Right lobe of liver (tissue), 6 donors: ENCODE measurements at places on chromosomes 6 and 20. TPM values are rescaled to one million over a fixed set of nuclear protein-coding genes. Genes with fewer than 3 reads are reported as not detected.

DNA sequence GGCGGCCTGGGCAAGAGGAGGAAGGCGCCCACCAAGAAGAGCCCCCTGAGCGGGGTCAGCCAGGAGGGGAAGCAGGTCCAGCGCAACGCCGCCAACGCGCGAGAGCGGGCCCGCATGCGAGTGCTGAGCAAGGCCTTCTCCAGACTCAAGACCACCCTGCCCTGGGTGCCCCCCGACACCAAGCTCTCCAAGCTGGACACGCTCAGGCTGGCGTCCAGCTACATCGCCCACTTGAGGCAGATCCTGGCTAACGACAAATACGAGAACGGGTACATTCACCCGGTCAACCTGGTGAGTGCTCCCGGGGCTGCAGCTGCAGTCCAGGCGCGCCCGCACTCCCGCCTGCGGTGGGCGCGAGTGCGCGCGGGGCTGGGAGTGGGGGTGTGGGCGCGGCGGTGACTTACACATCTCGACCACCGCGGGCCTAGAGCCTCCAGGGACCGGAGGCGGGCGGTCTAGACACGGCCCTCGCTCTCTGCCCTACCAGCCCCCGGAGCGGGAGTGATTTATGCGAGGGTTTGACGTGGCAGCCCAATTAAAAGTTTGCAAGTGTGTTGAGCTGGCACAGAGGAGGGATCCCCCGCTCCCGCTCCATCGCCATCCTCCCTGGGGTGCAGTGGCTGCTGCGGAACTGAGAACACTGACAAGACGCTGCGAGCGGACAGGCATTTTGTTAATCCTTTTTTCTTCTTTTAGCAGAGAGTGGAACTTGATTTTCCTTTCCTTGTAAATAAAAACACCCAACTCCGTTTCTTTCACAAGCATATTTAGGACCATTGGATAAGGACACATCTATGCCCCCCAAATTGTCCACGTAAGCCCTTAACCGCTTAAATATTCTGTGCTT is 867 bp downstream of the TCF21 start:
- peak overlapping the region; percentile 22 for H3K27ac ChIP-seq
- H3K4me1 ChIP-seq = no peaks in the 10 kb centered on the region
- no peaks in the 10 kb centered on the region for H3K36me3 ChIP-seq
- peak overlapping the region; percentile 10 for H3K4me3 ChIP-seq
- H3K27me3 ChIP-seq = peaks cover 23% of the 10 kb centered on the region

- H3K4me3 ChIP-seq = no peak overlapping the region
- H3K27ac ChIP-seq = no peak overlapping the region
- H3K4me1 ChIP-seq = no peaks in the 10 kb centered on the region
- DNase-seq = no peak
- H3K27me3 ChIP-seq = no peaks in the 10 kb centered on the region
- no peaks in the 10 kb centered on the region for H3K36me3 ChIP-seq
These were observed 668.2 kb upstream of the GJE1 start for GRCh38 chr6:141464490-141464889.

- DNase-seq = no peak
- no peaks in the 10 kb centered on the region for H3K27me3 ChIP-seq
- H3K4me1 ChIP-seq = peaks cover 4% of the 10 kb centered on the region
- no peaks in the 10 kb centered on the region for H3K36me3 ChIP-seq
- H3K4me3 ChIP-seq = no peak overlapping the region
These were observed 7.8 kb downstream of the UBE3D start for GRCh38 chr6:83057705-83058321.

DNA sequence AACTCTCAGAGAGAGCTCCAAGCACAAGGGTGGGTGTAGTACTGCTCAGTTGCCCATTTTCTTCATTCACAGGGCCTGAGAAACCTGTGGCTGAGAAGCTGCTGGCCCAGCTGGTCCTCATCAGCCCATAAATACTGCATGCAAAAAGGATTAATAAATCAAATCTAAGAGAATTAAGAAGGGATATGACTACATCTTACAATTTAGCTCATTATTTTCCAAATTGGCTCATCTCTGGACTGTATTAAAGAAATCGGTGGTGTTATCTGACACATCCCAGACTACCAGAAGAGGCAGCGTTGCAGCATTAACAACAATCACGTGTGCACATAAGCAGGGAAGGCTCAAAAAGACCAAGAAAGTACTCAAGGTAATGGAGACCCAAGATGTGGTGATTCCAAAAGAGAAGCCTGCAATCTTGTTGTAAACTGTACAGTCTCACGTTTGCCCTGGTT is 90.7 kb downstream of the CD24 start:
- H3K4me1 ChIP-seq = peaks cover 5% of the 10 kb centered on the region
- no peaks in the 10 kb centered on the region for H3K27me3 ChIP-seq
- no peak overlapping the region for H3K27ac ChIP-seq
- no peaks in the 10 kb centered on the region for H3K36me3 ChIP-seq
- no peak for DNase-seq

DNA sequence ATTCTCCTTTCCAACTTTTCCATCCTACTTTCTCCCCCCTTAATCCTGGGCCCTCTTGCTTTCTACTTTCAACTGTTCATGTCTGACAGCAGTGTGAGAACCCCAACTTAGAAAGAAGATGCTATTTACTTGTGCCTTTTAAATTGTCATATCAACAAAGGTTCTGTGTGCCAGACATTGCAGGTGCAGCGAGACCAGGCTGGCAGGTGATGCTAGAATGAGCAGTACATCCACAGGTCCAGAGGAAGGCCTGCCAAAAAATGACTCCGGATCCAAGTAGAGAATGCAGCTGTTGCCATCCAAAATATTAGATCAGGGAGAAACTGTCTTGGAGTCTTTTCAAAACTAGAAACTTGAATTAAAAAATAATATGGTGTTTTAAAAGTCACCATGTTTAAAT is 510.5 kb downstream of the LMBRD1 start:
- no peak overlapping the region for H3K27ac ChIP-seq
- no peaks in the 10 kb centered on the region for H3K27me3 ChIP-seq
- H3K4me1 ChIP-seq = no peaks in the 10 kb centered on the region
- no peak overlapping the region for H3K4me3 ChIP-seq
- DNase-seq = no peak

GRCh38 chr20:45373353-45374100 is 4.6 kb downstream of the TP53TG5 start:
- DNase-seq = peak; percentile 92
- peak overlapping the region; percentile 59 for H3K4me3 ChIP-seq
- no peaks in the 10 kb centered on the region for H3K4me1 ChIP-seq

- no peak overlapping the region for H3K27ac ChIP-seq
- no peaks in the 10 kb centered on the region for H3K36me3 ChIP-seq
- no peak for DNase-seq
- H3K4me3 ChIP-seq = no peak overlapping the region
- no peaks in the 10 kb centered on the region for H3K4me1 ChIP-seq
These were observed 71.3 kb upstream of the SLC2A12 start for GRCh38 chr6:134123666-134124208.

DNA sequence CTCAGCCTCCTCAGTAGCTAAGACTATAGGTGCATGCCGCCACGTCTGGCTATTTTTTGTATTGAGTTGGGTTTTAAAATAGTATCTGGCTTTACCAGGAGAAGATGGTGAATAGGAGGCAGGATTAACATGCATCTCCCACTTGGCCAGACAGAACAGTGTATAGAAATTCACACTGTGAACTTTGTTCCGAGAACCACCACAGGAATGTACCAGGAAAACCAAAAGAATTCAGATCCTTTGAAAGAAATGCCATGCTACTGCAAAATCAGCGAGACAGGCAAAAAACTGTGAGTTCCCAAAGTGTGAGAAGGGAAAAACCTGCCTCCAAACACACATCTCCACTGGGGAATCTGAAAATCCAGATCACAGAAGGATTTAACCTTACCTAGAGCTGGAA is 327.6 kb downstream of the NKAIN2 start:
- no peak overlapping the region for H3K27ac ChIP-seq
- no peaks in the 10 kb centered on the region for H3K4me1 ChIP-seq
- H3K36me3 ChIP-seq = no peaks in the 10 kb centered on the region
- H3K27me3 ChIP-seq = no peaks in the 10 kb centered on the region

GRCh38 chr6:151624481-151624880 is 130.7 kb downstream of the CCDC170 start:
- H3K4me3 ChIP-seq = no peak overlapping the region
- no peak overlapping the region for H3K27ac ChIP-seq
- H3K36me3 ChIP-seq = no peaks in the 10 kb centered on the region
- no peaks in the 10 kb centered on the region for H3K27me3 ChIP-seq
- peaks cover 6% of the 10 kb centered on the region for H3K4me1 ChIP-seq
- no peak for DNase-seq

- no peaks in the 10 kb centered on the region for H3K27me3 ChIP-seq
- peak; percentile 37 for DNase-seq
- no peaks in the 10 kb centered on the region for H3K36me3 ChIP-seq
- H3K4me1 ChIP-seq = no peaks in the 10 kb centered on the region
These were observed 57.4 kb downstream of the ARHGAP40 start for GRCh38 chr20:38658879-38659596.

DNA sequence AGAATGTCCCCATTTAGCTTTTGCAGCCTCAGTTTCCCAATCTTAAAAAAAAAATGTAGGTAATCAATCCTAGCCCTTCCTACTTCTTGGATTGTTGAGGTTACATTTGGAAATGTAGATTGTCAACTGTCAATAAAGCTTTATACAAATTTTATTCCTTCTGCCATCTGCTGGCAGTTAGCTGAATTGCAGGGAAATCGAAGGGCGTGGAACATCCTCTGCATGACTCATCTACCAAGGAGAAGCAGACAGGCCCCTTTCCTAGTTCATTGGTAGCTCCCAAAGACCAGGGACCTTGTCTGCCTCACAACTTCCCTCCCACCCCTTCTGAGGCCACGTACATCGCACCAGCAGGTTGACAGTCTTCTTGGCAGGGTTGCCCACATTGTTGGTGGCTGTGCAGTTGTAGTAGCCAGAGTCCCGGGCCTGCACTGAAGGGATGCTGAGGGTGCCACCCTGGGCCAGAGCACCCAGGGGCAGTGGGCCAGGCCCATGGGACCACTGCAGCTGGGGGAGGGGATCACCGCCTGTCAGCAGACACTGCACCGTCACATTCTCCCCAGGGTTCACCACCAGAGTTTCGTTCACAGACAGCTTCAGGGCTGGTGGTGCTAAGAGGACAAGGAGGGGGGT is 43.6 kb downstream of the MDGA1 start:
- no peaks in the 10 kb centered on the region for H3K36me3 ChIP-seq
- H3K4me3 ChIP-seq = no peak overlapping the region
- H3K27ac ChIP-seq = no peak overlapping the region
- H3K4me1 ChIP-seq = peaks cover 2% of the 10 kb centered on the region

DNA sequence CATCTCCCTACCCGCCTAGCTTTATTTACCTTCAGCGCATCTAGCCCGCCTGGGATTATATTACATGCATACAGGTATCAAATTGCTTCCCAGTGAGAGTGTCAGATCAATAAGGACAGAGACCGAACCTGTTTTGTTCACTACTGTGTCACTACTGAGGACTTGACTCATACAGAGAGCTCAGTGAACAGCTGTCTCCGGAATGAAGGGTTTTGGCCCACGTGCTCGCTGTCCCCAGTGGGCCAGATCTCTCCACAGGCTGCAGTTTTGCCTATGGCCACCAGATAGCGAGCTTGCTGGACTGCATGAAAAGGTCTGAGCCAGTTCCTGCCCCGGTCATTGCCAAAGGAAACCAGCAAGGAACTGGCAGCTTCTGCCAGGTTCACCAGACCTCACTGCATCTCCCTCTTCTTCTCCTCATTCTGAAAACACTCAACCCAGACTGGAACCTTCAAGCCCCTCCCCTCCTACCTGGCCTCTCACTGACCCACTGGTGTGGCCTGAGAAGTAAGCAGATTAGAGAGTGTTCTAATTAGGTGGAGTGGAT is 150.8 kb downstream of the ZMYND8 start:
- peak; percentile 80 for DNase-seq
- H3K27me3 ChIP-seq = no peaks in the 10 kb centered on the region
- H3K27ac ChIP-seq = no peak overlapping the region
- no peak overlapping the region for H3K4me3 ChIP-seq
- no peaks in the 10 kb centered on the region for H3K4me1 ChIP-seq

- H3K4me3 ChIP-seq = no peak overlapping the region
- no peaks in the 10 kb centered on the region for H3K4me1 ChIP-seq
- peak overlapping the region; percentile 14 for H3K27ac ChIP-seq
- no peaks in the 10 kb centered on the region for H3K27me3 ChIP-seq
These were observed 223.6 kb upstream of the CITED2 start for GRCh38 chr6:139597771-139598755.

DNA sequence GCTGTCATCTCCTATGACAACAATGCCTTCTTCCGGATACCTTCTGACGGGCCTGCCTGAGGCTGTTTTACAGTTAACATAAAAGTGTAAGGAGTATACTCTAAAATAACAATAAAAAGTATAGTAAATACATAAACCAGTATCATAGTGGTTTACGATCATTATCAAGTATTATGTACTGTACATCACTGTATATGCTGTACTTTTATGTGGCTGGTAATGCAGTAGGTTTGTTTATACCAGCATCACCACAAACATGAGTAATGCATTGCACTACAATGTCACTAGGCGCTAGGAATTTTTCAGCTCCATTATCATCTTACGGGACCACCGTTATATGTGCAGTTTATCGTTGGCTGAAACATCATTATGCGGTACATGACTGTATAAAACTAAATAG is 76.5 kb downstream of the VEGFA start:
- no peak overlapping the region for H3K4me3 ChIP-seq
- no peaks in the 10 kb centered on the region for H3K36me3 ChIP-seq
- no peaks in the 10 kb centered on the region for H3K27me3 ChIP-seq
- no peak overlapping the region for H3K27ac ChIP-seq
- no peaks in the 10 kb centered on the region for H3K4me1 ChIP-seq

GRCh38 chr20:59895908-59896307 is 37.5 kb downstream of the SYCP2 start:
- H3K36me3 ChIP-seq = no peaks in the 10 kb centered on the region
- H3K4me1 ChIP-seq = no peaks in the 10 kb centered on the region
- DNase-seq = no peak
- no peak overlapping the region for H3K4me3 ChIP-seq
- no peak overlapping the region for H3K27ac ChIP-seq

DNA sequence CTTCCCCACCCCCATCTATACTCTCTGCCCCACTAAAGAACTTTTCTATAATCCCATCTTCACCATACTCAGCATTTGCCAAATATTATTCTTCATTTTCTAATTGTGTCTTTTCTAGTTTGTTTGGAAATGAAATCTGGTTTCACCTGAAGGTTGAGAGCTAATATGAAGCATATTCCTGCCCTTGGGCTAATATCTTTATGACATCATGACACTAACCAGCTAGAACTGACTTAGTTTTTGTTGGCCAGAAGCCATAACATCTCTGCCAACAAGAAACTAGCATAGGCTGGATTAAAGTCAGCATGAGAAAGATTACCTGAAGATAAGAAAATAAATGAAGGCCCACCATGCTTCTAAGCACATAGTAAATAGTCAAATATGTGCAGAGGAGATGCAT is 16.7 kb downstream of the UNC5CL start:
- no peaks in the 10 kb centered on the region for H3K27me3 ChIP-seq
- H3K4me1 ChIP-seq = no peaks in the 10 kb centered on the region
- no peak overlapping the region for H3K27ac ChIP-seq
- H3K4me3 ChIP-seq = no peak overlapping the region
- DNase-seq = no peak
- H3K36me3 ChIP-seq = no peaks in the 10 kb centered on the region

GRCh38 chr6:107956586-107957307 is 1.3 kb downstream of the SEC63 start:
- H3K27me3 ChIP-seq = no peaks in the 10 kb centered on the region
- H3K4me3 ChIP-seq = peak overlapping the region; percentile 66
- H3K4me1 ChIP-seq = no peaks in the 10 kb centered on the region
- no peak for DNase-seq
- peak overlapping the region; percentile 93 for H3K27ac ChIP-seq
- H3K36me3 ChIP-seq = no peaks in the 10 kb centered on the region

The L3MBTL1 gene
- total RNA-seq = 1.6 TPM

The LSM14B gene
- total RNA-seq = 9.5 TPM

The RPRD1B gene
- 35.6 TPM for total RNA-seq

The AK9 gene
- 3.5 TPM for total RNA-seq

The AKAP12 gene
- total RNA-seq = 2.1 TPM

The SLC17A1 gene
- total RNA-seq = 14.8 TPM

The DLK2 gene
- not detected for total RNA-seq

The PDE7B gene
- total RNA-seq = 3.8 TPM

The GRM4 gene
- not detected for total RNA-seq
